ENCODE measurements at places on chromosomes 6 and 20. TPM values are rescaled to one million over a fixed set of nuclear protein-coding genes. Genes with fewer than 3 reads are reported as not detected.

Gene SAMD5
- total RNA-seq: 1.9 TPM

Gene LTA
- not detected for total RNA-seq

Gene SAPCD1
- total RNA-seq: 0.62 TPM

Gene SEL1L2
- total RNA-seq: not detected

Gene VNN1
- total RNA-seq: 1.2 TPM

Measured in pancreas (tissue), 10 donors.